ENCODE measurements at places on chromosomes 3 and 15. TPM values are rescaled to one million over a fixed set of nuclear protein-coding genes. Genes with fewer than 3 reads are reported as not detected.

GRCh38 chr15:74655424-74655823 is 39.8 kb downstream of the CLK3 start:
- DNase-seq: no peak

The XYLB gene
- 5.6 TPM for total RNA-seq

- DNase-seq: no peak
Measured at GRCh38 chr3:130946882-130947281, 53.0 kb downstream of the ATP2C1 start.

GRCh38 chr3:119659606-119660291 is 640 bp downstream of the POPDC2 start:
- DNase-seq: no peak

GRCh38 chr15:42404461-42405235 is 45.3 kb downstream of the CAPN3 start:
- DNase-seq: no peak

- DNase-seq: no peak
Measured at GRCh38 chr15:45732662-45733061, 97.8 kb downstream of the SQOR start.

GRCh38 chr3:111051354-111051753 is 20.3 kb upstream of the NECTIN3 start:
- DNase-seq: no peak

DNA sequence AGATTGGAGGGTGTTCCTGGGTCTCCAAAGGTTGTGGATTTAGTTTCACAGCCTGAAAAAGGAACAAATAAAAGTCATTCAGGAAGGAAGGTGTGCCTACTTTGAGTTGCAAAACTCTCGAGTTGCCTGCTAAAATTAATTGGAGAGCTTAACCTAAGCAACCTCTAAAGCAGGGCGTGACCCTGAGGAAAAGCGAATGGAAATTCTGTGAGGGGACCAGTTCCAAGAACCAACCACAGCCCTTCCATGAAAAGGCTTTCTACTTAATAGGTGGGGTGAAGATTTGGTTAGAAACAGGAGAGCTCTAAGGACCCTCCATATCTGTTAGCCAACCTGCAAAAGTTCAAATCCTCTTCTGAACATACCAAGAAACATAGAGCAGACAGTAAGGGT is 1.5 kb downstream of the CD80 start:
- no peak for DNase-seq

The CCR8 gene
- 87.2 TPM for total RNA-seq

DNA sequence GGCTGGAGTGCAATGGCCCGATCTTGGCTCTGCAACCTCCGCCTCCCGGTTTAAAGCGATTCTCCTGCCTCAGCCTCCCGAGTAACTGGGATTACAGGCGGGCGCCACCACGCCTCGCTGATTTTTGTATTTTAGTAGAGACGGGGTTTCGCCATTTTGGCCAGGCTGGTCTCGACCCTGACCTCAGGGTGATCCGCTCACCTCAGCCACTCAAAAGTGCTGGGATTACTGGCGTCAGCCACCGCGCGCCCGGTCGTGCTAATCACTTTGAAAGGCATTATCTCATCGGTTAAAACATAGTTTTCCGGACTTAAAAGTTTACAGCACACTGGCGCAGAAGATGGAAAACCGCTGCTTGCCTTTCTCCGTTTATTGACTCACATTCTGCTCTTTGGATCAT is 27.6 kb upstream of the MTHFS start:
- DNase-seq: no peak

DNA sequence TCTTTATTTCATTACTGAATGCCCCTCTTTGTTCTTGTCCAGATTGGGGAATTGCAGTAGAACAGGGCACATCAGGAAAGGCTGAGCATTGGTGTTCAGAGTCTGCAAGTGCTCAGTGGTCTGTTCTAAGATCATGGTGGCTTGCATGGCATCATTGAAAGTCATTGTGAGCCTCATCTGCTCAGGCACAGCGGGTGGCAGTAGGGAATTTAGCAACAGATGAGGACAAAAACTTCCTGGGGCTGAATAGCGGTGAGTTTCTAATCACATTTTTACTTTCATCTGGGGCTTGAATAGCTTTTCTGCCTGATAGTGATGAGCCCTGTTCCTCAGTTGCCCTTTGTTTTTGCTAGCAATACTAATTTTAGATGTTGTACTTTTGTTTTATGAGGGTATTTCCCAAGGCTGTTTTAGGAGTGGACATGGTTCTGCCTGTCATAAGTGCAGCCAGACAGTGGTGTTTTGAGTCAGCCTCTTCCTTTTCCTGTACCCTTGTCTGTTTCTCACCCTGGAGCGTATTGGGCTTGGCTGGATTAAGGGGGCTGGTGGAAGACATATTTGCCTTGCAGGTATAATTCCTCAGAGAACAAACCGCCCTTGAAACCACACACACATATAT is 127.2 kb upstream of the IL12A start:
- no peak for DNase-seq

GRCh38 chr3:123655400-123655799 is 70.5 kb upstream of the HACD2 start:
- no peak for DNase-seq

DNA sequence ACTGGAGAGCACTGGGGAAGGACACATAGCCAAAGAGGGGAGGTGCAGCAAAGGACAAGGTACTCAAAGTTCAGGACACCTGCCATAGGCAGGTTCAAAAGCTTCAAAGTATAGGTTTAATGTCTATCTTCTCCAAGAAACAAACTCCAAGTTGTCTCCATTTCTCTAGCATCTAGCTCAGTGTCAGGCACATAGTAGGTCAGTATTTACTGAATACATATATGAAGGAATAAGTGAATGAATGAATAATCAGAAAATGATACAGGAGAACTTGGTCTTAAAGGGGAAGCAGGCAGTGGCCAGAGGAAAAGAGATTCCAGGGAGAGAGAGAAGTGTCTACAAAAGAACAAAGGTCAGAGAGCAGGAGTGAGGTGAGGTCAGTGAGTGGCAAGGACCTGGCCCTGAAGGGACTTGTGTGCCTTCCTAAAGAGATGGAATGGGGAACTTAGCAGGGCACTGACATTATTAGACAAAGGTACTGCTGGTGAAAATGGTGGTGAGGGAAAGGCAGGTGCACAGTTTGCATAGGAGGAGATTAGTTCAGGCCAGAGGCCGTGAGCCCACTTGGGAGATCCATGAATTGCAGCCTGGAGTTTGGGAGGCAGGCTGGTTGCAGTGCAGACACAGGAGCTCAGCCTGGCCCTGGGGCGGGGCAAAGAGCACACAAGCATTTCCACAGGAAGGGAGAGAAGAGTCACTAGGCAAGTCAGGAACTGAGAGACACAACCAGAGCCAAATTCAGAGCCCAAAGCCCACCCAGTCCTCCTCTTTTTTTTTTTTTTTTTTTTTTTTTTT is 21.4 kb downstream of the TBC1D2B start:
- no peak for DNase-seq

The RBMS3 gene
- 5.9 TPM for total RNA-seq
